Foreskin melanocyte (primary cell): ENCODE measurements at places on chromosomes 3 and 15.

- DNase-seq: no peak
These were observed 92.7 kb upstream of the BLM start for GRCh38 chr15:90624278-90624981.

- peak; percentile 53 for DNase-seq
These were observed 27.9 kb upstream of the SCN10A start for GRCh38 chr3:38843898-38844297.

DNA sequence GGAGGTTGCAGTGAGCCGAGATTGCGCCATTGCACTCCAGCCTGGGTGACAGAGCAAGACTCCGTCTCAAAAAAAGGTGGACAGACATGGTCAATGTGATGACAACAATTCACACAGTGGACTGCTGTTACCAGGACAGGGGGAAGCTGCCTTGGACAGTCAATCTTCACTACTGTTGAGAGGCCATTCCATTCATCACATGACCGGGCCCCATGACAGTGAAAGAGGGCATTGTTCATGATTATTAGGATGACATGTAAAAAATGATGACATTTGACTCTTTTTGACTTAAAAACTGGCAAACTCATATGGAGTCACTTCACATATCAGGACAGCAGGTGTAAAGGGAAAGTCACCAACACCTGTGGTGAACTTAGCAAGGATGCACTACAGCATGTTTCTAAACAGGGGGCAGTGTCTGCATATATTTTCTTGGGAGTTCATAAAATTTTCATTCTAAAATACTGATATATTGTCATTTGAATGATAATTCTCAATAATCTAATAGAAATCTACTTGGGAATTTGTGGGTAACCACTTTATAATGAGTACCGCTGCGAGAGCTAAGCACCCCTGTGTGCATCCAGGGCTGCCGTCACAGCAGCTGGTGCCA, 34.2 kb upstream of the LDHAL6B start:
- DNase-seq: peak; percentile 78

GRCh38 chr3:15795651-15796308, 2.0 kb downstream of the ANKRD28 start:
- peak; percentile 44 for DNase-seq

DNA sequence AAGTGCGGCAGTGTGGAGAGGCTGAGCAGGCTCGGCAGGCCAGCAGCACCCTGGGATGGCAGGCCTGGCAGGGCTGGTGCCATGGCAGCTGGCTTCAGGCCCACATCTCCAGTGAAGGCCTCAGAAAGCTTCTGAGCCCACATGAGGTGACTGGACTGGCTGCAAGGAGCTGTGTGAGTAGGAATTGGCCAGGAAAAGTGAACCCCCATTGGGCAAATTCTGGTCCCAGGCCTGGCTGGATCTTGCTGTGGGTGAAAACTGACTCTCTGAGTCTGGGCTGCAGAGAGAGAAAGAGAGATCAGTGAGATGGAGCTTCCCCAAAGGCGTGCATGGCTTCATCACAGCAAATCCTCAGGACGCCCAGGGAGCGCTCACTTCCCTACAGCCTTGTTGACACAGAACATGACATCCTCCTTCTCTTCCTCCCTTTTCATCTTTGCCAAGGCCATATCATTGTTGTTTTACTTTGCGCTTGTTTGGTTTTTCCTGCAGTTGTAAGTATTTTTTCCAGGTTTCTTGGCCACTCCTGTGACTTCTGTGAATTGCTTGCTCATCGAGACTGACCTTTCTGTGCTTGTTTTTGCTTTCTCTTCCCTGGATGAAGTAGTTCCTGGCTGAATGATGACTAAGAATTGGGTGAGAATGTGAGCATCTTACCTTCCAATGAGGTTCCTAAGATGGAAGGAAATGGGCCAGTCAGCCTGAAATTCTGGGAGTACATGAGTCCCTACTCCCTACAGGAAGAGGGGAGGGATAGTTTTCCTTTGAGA, 299.1 kb downstream of the TLE3 start:
- no peak for DNase-seq

GRCh38 chr3:155130001-155130400, 49.9 kb downstream of the MME start:
- no peak for DNase-seq

DNA sequence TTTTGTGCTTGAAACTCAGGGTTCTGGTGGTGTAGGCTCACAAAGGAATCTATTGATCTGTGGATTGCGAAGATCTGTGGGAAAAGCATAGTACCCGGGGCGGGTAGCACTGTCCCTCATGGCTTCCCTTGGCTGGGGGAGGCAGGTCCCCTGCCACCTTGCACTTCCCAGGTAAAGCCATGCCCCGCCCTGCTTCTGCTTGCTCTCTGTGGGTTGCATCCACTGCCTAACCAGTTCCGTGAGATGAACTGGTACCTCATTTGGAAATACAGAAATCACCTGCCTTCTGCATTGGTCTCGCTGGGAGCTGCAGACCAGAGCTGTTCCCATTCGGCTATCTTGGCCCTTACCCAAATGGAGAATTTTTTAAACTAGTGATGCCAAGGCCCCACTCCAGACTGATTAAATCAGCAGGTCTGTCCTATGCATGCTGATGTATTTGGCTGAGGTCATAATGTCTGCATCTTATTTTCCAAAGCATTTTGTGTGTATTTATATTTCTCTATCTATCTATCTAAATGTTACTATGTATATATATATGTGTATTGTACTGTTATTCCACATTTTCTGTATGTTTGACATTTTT, 65.5 kb upstream of the SLC7A14 start:
- no peak for DNase-seq

DNA sequence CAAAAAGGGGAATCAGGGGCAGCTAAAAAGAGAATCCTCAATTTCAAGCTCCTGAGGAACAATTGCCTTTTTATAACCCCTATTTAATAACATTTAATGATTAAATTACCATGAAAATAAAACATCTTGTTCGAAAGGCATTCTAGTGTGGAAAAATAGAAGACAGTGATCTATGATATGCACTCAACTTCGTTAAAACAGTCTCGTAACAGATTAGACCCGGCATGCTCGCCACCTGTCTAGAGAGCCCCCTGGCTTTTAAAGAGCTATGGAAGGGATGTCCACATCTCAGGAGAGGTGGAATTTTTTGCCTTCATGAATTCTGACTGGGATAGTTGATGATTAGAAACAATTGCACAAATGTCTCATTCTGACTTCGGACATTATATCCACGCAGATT, 153.7 kb upstream of the MDFIC2 start:
- DNase-seq: no peak

- no peak for DNase-seq
These were observed 91.1 kb downstream of the MEIS2 start for GRCh38 chr15:37009288-37009687.

- DNase-seq: no peak
These were observed 6.3 kb downstream of the ZNF774 start for GRCh38 chr15:90358124-90359033.

- no peak for DNase-seq
These were observed 40.5 kb downstream of the FEZF2 start for GRCh38 chr3:62332835-62333244.

DNA sequence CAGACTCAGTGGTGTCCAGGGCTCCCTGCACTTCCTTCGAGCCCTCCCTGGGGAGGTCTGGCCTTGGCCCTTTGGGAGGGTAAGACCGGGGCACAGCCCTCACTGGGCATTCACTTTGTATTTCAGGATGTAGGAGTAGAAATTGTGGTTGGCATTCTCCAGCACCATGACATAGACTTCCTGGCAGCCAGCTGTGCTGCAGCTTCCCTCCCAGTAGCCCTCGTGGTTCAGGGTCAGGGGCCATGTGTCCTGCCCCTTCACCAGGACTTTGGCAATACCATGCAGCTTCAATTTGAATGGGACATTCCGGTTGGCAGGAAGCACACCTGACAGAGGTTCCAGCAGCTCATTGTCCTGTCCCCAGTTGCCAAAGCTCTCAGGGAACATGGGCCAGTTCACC, 47.3 kb downstream of the KY start:
- no peak for DNase-seq

DNA sequence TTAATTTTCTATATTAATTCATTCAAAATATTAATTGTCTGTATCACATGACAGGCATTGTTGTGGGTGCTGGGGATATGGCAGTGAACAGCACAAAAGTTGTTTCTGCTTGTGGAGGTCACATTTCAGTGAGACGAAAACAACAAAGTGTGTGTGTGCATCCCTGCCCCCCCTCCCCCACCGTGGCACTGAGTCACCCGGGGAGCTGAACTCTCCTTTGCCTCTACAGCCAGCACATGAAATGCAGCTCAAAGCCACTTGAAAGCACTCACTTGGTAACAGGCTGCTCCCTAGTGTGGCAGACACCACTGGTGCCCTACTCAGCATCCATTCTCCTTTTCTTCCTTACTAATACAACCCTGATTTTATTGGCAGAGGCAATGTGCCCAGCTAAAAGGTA, 16.9 kb upstream of the SCAMP5 start:
- no peak for DNase-seq

- no peak for DNase-seq
These were observed 7.4 kb downstream of the TLR9 start for GRCh38 chr3:52218026-52218425.

DNA sequence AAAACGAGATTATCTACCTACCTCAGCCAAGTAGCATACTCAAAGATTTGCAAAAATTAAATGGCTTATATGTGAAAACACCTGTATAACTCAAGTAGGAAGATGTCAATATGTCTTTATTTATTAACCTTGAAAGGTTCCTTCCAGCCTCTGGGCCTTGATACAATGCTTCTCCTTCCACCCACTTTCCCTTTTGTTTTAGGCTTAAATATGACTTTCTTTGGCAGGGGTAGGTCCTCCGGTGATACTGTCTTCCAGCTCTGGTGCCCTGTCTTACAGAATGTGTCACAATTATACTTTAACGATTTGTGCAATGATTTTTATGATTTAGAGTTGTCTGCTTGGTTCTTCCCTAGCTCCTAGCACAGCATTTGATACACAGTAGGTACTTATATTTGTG, 4.1 kb downstream of the LINS1 start:
- no peak for DNase-seq

DNA sequence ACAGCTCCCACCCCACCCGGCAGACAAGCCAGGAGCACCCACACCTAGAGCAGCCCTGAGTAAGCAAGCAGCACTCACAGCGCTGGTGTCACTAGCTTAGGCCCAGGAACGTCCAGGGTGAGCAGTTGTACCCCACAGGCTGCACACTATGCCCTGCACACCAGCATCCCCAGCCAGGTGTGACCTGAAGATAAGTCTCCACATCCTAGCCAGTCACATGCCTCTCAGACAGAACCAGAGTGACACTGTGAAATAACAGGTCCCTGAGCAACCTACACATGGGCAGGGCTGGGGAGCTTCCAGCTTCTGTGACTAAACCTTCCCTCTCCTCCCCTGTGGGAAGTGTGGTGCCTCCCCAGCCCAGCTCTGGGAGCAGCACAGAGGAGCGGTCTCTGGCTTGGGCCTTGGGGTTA, 253.6 kb downstream of the UACA start:
- no peak for DNase-seq

- DNase-seq: peak; percentile 79
These were observed at the start of gene LAMB2 for GRCh38 chr3:49132437-49133225. Gene LAMB2, minus strand, starts transcription at chr3:49133050. Its CDS starts 183 bp downstream, at chr3:49132867.

- peak; percentile 61 for DNase-seq
These were observed 477.7 kb upstream of the ZNF385D start for GRCh38 chr3:22228705-22229104.

- peak; percentile 30 for DNase-seq
These were observed 1560.4 kb downstream of the OTOL1 start for GRCh38 chr3:163056874-163057497.

DNA sequence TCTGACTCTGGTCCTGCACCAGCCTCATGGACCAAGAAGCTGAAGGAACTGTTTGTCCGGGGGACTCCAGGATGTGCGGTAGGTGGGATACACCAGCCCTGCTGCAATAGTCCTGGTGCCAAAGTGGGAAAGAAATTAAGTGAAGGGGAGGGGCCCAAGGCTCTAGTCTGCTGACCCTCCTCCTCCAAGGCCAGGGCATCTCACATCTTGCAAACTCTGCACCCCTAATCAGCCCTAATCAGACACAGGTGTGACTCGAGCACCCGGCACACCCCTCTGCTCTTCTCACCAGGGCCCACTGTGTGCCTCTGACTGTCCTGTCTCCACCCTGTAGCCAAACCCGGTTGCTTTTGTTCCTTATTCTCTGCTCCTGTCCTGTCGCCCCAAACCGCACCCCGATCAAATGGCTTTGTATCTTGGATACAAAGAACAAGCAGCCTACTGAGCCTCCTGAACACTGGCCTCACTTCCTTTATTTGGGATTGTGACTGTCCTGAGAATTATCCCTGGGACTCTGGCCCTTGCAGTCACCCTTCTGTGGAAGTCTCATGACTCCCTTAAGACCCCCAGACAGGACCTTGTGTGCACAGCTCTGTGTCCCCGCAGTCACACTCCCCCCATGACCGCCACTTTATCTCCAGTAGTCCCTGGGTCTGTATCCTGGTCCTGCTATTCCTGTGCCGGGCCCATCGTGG, 26.7 kb upstream of the SLC41A3 start:
- DNase-seq: no peak

DNA sequence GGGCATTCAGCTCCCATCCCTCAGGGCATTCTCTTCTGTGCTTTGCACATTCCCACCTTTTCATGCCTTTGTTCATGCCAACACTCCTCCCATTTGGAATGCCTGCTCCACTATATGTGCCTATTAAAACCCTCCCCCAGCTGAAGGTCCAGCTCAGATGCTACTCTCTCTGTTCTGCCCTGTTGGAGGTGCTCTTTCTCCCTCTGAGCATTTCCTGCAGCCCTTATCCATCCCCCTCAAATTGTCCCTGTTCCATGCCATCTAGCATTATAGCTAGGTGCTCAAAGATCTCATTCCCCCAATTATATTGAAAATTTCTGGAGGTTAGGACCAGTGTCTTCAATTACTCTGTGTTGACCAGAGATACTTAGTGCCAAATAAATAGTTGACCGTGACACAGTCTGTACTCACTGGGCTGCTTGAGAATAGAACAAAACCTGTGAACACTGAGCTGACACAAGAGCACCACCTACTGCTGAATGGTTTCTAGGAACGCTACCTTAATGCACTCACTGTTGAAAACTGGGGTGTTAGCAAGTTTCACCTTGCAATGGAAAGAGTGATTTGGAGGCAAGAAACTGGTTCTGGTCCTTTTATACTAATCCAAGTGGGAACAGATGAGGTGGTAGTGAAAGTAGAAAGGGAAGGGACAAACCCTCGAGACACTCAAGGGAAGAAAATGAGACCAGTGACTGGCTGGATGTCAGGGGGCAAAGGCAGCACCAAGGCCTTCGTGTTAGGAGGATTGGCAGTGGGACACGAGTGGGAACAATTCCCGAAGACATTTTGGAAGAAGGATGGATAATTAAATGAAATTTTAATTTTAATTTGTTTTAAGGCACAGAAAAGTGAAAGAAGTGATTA, 289.8 kb upstream of the ROPN1 start:
- DNase-seq: no peak
